ENCODE measurements at places on chromosomes 4 and X.

DNA sequence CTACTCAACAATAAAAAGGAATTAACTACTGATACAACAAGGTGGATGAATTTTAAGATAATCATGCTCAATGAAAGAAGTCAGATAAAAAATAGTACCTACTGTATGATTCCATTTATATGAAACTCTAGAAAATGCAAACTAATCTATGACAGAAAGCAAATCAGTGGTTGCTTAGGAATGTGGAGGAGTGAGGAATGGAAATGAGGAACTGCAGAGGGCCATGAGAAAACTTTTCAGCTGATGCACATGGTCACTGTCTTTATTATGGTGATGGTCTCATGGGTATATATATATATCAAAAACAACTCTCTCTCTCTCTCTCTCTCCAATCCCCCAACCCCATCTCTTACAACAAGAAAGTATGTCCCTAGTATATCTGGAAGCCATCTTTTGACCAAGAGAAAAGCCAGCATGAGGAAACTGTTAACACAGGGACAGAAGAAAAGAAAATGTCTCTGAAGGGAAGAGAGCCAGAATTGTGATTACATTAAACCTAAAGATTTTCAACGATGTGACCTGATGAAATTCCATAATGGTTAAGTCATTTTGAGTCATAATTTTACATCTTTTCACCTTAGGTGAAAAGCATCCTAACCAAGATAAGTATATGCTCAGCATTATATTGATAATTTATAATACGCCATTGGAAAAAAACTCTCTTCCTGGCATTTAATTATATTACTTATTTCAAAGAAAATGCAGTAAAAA is 8.5 kb upstream of the NFKB1 start:
- DNase-seq: no peak

DNA sequence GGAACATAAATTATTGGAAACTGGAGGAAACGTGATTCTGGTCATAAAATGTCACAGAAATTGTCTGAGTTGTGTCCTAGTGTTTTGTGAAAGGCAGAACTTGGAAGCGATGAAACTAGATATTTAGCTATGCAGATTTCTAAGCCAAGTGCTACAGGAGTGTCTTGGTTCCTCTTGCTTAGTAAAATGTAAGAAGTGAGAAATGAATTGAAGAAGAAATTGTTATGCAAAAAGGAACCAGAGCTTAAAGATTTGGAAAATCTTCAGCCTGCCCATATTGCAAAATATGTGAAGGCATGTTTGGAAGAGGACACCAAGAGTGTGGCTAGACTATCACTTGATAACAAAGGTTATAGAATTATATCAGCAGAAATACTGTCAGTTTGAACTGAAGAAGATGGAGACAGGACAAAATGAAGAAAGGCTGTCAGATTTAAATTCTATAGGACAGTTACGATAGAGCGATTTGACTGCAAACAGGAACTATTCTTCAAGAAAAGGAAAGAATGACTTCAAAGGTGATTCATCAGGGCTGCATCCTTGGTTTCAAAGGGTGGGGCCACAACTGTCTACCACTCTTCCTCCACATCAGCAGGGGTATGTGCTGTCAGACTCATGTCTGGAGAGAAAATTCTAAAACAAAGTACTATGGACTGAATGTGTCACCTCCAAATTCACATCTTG is 9.4 kb upstream of the CDS1 start:
- no peak for DNase-seq

DNA sequence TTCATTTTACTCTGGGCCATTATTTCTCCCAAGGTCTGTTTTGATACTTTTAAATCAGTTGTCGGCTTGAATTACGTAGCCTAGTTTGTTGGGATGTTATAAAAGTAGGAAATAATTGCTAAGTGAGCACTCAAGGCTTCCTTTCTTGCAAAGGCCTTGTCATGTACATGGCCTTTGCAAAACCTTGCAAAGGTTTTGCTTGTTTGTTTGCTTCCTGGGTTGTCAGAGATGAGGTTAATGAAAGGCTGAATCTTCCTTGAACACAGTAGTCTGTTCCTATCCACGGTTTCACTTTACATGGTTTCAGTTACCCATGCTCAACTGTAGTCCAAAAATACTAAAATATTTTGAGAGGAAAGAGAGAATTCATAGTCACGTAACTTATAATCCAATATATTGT is 113.5 kb downstream of the NAA11 start:
- DNase-seq: no peak

DNA sequence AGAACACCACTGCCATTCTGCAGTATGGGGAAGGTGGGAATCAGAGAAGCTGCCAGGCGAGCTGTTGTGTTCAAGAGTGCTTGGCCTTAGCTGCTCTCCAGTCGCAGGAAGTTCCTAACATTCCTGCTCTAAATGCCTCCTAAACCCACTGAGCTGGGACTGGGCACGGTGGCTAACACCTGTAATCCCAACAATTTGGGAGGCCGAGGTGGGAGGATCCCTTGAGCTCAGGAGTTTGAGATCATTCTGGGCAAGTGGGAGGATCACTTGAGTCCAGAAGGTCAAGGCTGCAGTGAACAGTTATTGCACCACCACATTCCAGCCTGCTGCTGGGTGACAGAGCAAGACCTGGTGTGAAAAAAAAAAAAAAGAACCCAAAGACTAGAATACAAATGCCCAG is 690.3 kb upstream of the FAM241A start:
- no peak for DNase-seq

- DNase-seq: no peak
Measured at GRCh38 chrX:45799576-45799975, 598.9 kb upstream of the DIPK2B start.

DNA sequence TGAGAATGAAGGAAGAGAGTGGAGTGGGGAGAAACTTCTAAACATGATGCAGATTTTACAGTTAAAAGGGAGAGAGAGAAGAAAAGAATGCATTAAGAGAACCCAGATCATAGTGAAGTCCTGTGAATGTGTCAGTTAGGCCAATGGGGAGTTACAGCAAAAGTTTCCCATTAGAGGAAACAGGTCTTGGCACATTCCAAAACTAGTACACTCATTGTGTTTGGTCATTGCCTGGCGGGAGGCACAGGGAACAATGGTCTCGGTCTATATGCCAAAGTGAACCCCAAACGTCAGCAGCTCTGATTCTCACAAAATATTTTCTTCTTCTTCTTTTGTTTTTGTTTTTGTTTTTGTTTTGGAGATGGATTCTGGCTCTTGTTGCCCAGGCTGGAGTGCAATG is 284.5 kb upstream of the CTSO start:
- no peak for DNase-seq

DNA sequence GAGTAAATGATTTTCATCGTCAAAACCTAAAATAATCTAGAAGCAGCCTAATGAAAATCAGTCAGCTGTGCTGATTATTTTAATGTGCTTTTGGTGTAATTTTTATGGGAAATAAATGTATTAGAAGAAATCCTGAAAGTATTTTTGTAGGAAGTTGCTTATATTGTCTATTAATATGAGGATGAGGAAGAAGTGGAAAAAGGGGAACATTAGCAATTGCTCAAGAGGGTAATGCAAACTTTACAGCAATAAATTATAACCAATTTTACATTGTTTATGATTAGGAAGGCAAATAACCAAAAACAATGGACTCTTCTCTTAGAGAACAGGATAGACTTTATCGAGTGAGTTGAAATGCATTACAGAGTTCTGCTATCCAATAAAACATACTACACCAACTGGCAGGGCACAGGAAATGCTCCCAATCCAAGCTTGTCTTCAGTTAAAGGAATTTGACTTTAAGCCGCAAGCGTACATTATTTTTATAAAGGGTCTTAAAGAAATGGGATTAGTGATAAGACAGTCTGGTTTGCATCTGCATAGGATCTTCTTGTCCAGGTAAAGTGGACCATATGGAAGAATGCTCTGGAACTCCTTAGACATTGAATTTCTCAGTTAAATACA is 374.8 kb downstream of the PDGFC start:
- no peak for DNase-seq

DNA sequence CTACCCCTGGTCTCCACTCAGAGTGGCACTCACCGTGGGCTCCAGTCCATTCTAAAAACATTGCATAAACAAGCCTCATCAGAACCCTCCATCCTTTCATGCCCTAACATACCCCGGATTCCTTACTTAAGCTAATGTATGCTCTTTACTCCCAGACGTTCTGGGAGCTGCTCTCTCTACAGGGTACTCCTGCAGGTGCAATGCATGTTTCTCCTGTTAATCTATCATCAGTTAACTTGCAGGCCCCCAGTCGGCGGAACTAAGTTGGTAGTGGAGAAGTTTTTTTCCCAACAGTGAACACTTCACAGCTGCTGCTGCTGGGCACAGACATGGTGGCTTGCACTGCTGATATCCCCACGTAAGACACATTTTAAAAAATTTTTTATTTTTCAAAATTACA is 161.6 kb upstream of the FAT1 start:
- DNase-seq: no peak

DNA sequence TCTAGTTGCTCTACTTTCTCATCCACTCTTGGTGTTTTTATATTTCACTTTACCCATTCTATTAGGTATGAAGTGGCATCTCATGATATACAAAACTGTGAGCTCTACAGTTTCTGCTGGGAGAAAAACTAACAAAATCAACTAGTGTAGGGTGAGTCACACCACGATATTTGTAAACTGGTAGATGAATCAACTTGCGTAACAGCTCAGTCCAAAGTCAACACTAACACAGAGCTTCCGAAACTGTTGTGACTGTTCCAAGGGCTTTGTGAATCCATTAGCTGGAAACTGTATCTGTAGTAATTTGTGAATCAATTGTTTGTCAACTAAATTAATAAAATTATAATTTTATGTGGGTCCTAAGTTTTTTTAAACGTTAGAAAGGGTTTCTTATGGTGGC is 119.8 kb upstream of the TSPAN5 start:
- DNase-seq: no peak

DNA sequence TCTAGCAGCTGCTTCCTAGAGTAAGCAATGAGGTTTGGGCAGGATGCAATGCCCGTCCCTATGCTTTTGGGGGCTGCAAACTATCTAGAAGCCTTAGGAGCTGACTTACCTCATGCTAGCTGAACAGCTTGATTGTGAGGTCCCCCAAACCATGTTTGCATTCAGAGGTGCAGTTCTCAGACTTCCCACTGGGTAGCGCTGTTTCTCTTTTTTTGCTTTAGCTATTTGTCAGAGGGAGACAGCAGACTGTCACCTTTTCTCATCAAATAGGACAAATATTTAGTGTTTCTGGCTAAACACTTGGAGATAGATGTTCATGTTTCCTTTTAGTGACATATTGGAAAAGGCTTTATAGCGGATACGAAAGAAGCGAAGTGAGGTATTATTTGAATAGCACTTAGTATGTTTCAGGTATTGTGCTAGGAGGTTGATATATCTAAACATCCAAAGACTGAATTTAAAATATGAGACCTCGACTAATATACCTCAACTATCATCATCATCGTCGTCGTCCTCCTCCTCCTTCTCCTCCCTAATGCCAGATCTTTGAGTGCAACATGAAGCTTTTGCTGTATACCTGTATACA is 18.7 kb upstream of the TMEM192 start:
- peak; percentile 23 for DNase-seq

GRCh38 chr4:144954230-144954629 is 143.8 kb downstream of the ANAPC10 start:
- no peak for DNase-seq

All from NCI-H446 treated with DMSO at 0.1 percent for 48 hours (cell line).